Cerebellum (tissue), 4 donors: ENCODE measurements at places on chromosomes 4 and X. TPM values are rescaled to one million over a fixed set of nuclear protein-coding genes. Genes with fewer than 3 reads are reported as not detected.

The RNF175 gene
- total RNA-seq = 14.5 TPM

The CNGA1 gene
- 0.18 TPM for total RNA-seq

The NDNF gene
- total RNA-seq = 64.3 TPM

The TSPAN6 gene
- 34.5 TPM for total RNA-seq

The MTNR1A gene
- 1.8 TPM for total RNA-seq

The CLIC2 gene
- 3.1 TPM for total RNA-seq

The SSX2 gene
- not detected for total RNA-seq

The MAGEA8 gene
- total RNA-seq = not detected

The RAB39B gene
- total RNA-seq = 20.1 TPM

The ZFYVE28 gene
- total RNA-seq = 5.7 TPM

The SAGE1 gene
- total RNA-seq = not detected

The BEX2 gene
- total RNA-seq = 49.2 TPM

The STBD1 gene
- total RNA-seq = 1.5 TPM

The OTUD6A gene
- not detected for total RNA-seq

The GAGE1 gene
- not detected for total RNA-seq

The SPARCL1 gene
- total RNA-seq = 83.3 TPM

The TRIM60 gene
- not detected for total RNA-seq

The MND1 gene
- total RNA-seq = 5.3 TPM

The GATA1 gene
- not detected for total RNA-seq

The KCTD8 gene
- 24.0 TPM for total RNA-seq

The CHRDL1 gene
- total RNA-seq = 24.4 TPM

The LRIT3 gene
- total RNA-seq = 0.36 TPM

The TLL1 gene
- 40.4 TPM for total RNA-seq

The MAGEA2B gene
- total RNA-seq = not detected

The USP26 gene
- total RNA-seq = not detected

The ATOH1 gene
- total RNA-seq = 6.3 TPM

The PPP2R3B gene
- total RNA-seq = 13.6 TPM
